Thyroid gland (tissue), 4 donors: ENCODE measurements at places on chromosomes 3 and 15. TPM values are rescaled to one million over a fixed set of nuclear protein-coding genes. Genes with fewer than 3 reads are reported as not detected.
A peak's percentile ranks its signal among the peaks of the same experiment; 100 is the strongest.

The PLSCR5 gene
- total RNA-seq = not detected

DNA sequence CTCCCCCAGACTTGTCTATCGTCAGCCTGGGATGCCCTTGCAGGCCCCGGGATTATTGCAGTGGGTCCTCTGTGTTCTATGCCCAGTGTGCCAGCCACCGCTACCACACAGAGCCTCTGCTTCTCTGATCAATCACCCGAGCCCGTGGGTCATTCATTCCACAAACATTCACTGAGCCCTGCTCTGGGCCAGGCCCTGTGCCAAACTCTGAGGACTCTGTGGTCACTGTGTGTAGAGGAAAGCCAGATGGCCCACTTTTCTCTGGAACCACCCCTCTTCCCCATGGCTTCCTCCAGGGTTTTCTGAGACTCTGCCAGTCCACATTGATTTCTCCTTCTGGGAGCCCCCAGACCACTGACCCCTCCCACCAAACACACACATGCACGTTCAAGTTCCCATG lies 55.5 kb downstream of the BSN start:
- peak; percentile 91 for DNase-seq

DNA sequence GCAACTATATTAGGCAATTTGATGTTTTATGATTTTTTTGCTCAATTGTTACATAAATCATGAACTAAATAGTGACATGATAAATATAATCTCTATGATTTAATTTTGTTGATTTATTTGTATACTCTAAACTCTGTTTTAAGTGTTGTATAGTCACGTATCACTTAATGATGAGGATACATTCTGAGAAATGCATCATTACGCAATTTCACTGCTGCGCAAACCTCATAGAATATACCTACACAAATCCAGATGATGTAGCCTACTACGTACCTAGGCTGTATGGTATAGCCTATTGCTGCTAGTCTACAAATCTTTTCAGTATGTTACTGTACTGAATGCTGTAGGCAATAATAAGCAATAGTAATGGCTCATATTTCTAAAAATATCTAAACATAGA lies 1029.8 kb downstream of the SI start:
- DNase-seq = no peak

The MITF gene
- 23.2 TPM for total RNA-seq

The ISL2 gene
- total RNA-seq = not detected

GRCh38 chr3:11307830-11308432 lies 35.7 kb downstream of the ATG7 start:
- DNase-seq = no peak

The SKOR1 gene
- total RNA-seq = 1.2 TPM

DNA sequence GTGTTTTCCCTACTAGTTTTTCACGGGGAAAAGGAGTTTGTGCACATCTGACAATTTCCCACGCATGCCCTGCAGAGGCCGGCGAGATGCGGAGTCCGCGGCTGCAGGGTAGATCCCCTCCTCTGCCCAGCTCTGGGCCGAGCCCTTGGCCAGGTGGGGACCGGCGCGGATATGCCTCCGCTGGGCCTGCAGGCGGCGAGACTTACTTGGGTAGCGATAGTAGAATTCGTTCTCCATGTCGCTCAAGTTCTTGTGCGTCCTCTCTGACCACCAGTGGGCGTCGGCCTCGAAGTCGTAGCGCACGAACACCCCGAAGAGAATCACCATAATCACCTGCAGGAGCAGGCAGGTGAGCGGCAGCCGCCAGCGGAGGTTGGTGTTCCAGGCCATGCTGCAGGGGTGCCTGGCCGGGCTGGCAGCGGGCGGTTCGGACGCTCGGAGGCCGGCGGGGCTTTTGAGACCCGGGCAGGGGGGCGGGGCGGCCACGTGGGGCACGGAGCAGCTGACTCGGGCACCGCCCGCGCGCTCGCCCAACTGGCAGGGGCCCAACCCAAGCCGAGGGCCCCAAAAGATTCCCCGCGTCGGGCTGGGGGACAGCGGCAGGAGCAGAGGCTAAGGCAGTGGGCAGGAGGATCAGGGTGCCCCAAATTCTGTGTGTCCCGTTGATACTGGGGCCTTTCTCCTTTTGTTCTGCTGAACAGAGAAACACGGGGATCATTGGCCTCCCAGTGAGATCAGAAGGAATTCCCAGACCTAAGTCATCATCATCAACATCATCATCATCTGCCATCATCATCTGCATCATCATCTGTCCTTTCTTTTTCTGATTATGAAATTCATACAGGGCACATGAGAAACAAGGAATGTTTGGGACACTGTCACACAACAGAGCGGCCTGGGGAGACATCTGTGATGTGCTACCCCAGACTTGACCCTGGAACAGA lies at the start of gene RHCG:
TSS of gene RHCG (minus strand) at position 429 of the 944 bp plus-strand sequence. CDS start at position 390, 39 bp downstream.
- DNase-seq = peak; percentile 4

The VIPR1 gene
- total RNA-seq = 117 TPM

The PRSS50 gene
- 2.5 TPM for total RNA-seq

- no peak for DNase-seq
These were observed 21.6 kb downstream of the SPTSSB start for GRCh38 chr3:161349529-161350312.

- no peak for DNase-seq
These were observed 5.7 kb downstream of the CHST13 start for GRCh38 chr3:126529585-126530170.

DNA sequence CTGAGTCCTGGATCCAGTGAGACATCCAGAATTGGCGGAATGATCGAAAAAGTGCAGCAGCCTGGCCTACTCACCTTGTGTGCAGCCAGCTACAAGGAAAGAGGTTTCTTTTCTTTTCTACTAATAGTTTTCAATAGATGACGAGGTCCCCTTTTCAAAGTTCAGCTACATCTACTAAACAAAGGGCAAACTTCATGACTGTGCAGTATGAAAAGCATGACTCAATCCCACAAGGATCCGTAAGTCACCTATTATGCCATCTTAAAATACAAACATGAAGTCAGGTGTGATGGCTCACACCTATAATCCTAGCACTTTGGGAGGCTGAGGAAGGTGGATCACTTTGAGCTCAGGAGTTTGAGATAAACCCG lies 16.7 kb downstream of the MIX23 start:
- DNase-seq = no peak

The DNAH12 gene
- total RNA-seq = 0.11 TPM

DNA sequence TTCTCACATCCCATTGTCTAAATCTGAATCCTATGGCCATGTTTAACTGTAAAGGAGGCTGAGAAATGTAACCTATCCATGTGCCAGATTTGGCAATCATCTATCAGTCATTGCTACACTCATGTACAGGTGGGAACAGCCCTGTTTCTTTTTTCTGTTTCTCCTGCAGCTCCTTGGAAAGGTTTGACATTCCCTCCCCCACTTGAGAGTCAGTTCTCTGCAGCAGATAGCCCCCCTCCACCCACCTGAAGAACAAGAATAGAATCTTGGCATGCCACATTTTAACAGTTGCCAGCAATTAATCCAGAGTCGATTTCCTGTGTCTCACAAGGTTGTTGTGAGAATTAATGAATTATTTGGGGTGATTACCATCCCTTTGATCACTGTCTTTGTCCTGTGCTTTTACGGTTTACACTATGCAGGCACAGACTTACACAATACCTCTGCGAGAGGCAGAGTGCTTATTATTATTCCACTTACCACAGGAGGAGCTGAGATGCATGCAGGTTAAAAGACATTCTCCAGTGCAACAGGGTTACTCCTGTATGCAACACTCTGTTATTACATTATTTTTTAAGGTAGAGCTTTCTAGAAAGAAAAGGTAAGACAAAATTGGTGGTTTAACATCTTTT lies 351.0 kb upstream of the THRB start:
- no peak for DNase-seq

The ECE2 gene
- total RNA-seq = not detected

DNA sequence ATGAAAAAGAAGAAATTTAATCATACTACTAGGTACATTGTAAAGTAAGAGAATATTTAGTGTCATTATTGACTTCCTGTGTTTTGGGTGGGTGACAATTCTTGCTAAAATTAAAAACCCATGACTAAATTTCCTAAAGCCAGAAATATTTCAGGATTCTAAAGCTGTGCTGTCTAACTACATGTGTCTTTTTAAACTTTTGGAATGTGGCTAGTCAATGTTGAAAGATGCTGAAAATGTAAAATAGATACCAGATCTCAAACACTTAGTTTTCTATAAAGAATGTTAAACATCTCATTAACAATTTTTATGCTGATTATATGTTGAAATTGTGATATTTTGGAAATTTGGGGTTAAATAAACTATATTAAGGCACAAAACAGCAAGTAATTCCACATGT lies 308.9 kb upstream of the TMCO5A start:
- no peak for DNase-seq

DNA sequence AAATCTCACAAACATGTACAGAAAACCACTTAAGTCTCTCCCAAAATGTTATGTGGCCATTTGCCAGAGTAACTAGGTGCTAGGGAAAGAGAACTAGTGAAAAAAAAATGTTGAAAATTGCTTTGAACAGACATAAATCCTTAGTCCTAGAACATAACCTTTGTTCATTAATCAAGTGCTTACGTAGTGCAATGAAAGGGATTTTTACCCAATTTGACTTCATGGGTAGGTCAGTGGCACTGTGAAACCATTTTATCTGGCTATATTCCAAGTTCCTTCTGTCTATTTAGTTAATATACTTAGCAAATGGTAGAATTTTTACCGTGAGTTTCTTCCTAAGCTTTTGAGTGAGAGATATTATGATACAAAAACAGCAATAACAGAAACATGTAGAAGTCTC lies 209.4 kb downstream of the DIPK2A start:
- no peak for DNase-seq

DNA sequence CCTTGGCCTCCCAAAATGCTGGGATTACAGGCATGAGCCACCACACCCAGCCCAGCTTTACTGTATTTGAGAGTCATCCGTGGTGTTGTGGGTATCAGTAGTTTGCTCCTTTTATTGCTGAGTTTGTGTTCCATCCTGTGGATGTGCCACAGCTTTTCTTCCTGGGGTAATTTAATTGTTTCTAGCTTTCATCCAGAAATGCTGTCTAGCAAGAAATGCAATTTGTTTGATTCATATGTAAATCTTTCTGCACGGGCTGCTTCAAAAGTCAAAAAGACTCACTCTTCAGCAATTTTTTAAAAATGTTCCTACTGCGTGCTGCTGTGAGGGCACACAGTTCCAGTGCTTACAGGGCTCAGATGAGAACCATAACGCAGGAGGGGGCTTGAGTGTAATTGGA lies 47.1 kb downstream of the CORO2B start:
- no peak for DNase-seq

DNA sequence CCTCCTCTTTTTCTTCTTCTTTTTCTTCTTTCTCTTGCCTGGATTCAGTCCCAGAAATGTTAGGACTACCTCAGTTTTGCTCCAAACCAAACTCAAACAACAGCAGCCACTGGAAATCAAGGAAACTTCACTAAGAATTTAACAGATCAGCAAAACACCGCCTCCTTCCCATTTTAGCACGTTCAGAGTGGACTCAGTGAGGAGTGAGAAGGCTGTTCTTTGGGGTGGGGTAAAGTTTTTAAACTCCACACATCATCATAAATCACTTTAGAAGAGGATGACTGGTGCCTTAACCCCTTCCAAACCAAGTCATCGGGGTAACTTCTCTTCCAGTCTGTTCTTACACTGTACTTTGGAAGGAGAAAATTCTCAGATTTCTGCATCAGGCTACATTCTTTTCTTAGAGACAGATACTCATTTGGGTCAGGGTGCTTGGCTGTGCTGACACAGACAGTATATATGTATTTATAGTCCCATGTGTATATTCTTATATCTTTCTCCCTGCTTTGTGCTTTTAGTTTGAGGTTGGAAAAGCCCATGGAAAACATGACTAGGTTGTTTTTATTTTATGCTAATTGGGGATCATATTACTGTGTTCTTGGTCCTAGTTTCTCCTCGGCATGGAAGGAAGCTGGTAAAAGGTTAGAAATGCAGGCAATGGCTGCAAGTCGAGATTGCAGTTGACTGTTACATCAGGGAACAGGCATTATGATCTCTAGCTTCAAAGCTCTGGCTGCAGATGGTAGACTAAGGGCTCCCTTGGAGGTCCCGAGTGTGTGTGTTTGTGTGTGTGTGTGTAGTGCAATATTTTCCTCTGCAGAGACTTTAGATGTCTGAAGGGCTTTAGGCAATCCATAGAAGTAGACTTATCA lies at the start of gene CCDC80:
TSS of gene CCDC80 (minus strand) at position 214 of the 872 bp plus-strand sequence. CDS start 1,238 bp downstream, outside the sequence.
- DNase-seq = peak; percentile 14

DNA sequence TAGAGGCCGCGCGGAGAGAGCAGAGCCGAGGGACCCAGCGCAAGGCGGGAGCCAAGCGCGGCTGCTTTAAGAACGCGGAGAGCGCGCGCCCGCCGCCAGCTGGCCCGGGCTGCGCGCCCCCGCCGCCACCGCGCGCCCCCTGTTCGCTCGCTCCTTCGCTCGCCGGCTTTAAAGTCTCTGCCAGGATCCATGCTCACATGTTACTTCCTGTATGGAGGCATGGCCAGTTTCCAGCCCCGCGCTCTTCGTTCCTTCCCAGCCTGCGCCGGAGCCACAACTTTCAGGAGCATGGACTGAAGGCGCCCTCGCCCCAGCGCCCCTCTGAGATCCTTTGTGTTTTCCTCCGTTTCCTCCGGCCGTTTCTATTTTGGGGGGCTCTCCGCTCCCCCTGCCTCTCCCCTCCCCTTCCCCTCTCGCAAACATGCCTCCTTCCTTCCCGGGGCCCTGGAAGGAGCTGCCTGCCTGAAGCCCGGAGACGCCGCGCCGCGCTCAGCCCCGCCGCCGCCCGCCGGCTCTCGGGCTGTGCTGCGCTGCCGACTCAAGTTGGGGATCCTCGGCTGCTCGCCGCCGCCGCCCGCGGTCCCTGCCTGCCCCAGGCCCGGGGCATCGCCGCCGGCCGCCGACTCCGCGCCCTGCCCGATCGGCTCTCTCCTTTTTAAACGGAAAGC lies at the start of gene PTPRG:
TSS of gene PTPRG (plus strand) at position 198 of the 668 bp plus-strand sequence. CDS start 717 bp downstream, outside the sequence.
- peak; percentile 92 for DNase-seq

The CEMIP gene
- 0.11 TPM for total RNA-seq

DNA sequence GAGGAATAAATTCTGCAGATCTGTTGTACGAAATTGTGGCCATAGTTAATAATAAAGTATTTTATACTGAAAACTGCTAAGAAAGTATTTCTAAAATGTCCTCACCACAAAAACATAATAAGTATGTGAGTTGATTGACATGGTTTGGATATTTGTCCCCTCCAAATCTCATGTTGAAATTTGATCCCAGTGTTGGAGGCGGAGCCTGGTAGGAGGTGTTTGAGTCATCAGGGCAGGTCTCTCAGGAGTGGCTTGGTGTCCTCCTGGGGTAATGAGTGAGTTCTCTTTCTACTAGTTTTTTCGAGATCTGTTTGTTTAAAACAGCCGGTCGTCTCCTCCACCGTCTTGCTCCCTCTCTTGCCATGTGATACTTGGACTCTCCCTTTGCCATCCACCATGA lies 424.1 kb upstream of the KCNMB2 start:
- no peak for DNase-seq

GRCh38 chr15:58114388-58114787 lies 23.8 kb upstream of the AQP9 start:
- DNase-seq = no peak

GRCh38 chr3:190528706-190529105 lies 14.8 kb downstream of the IL1RAP start:
- no peak for DNase-seq

The EIF2A gene
- 197 TPM for total RNA-seq

The REC114 gene
- total RNA-seq = not detected
